ENCODE measurements at places on chromosomes 5 and 9.

DNA sequence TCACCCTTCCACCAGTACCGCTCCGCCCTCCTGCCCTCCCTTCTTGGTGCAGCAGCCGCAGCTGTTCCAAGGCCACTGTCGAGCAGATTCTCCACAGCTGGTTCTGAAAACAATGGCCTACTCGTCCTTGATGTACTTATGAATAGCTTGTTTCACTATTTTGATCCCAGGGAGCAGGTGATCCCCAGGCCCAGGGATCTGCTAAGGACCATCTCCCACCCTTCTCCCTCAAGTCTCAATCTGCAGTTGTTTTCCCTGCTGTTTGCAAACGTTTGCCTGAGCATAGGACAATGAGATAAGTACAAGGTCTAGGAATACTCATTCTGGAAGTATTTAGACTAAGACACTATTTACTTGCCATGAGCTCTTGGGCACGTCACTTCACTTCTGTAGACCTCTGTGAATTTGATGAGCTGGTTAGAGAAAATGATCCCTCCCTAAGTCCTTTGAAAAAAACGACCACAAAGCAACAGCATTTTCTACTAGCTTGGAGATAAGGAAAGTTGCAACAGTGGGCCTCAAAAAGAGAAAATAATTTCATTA lies 1.8 kb downstream of the LURAP1L start:
- no peak for DNase-seq

- DNase-seq: no peak
Measured at GRCh38 chr5:34626036-34626435, 30.1 kb upstream of the RAI14 start.

DNA sequence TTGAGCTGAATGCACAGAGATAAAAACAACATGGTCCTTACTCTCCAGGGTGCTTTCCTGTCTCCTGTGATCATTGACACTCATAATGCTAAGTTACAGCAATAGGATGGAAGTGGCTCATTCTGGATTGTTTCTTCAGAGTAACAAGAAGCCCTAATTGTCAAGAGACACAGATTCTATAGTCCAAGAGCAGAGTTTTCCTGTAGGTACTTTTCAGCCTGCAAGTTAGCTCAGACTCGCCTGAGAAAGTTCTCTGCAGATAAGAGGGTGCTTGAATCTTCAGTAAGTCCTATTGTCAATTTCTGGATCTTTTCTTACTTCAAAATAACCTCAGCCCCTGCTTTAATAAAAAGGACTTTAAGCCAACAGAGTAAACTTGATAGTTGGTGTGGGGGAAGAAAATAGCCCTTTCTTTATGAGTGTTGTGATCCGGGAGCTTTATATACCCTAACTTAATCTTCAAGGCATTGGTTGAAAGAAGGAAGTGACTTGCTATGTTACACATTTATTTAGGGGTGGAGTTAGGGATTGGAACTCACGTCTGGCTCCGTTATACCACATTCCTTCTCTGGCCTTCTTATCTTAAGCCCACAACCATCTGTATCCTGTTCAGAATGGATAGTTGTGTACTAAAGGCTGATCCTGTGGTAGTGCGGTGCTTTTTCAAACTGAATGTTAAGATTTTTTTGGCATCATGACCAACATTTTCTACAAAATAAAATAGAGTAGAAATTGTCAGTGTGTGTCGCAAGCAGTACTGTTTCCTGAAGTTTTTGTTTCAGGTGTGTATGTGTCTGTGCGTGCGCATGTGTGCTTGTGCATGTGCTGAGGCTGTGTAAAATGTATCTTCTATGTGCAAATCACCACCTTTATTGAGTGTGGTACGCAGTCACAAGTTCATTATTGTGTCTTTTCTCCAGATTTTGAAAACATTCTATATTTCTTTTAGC lies 173.9 kb downstream of the WDR70 start:
- DNase-seq: no peak

DNA sequence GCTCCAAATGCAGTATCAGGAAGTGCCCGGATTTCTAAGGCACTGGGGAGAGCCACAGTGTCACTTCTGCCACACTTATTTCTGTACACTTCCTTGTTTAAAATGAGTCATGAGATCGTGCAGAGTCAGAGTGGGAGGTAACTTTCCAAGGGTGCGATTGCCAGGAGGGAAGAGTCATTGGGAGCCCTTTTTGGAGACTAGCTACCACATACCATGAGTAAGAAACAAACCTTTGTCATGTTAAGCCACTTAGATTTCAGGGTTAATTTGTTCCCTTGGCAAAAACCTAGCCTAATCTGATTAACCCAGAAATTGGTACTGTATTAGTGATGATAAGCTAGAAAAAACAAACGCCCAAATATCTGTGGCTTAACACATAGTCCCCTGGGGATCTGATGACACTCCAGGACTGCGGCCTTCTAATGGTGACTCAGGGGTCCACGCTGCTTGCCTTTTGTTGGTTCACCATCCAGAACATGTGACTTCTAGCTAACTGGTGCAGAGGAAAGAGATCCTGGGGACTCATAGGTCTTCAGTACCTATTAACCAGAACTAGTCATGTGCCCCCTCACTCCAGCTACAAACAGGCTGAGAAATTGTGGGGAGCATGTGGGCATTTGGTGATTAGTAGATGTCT lies 48.6 kb upstream of the TLE1 start:
- DNase-seq: no peak

- DNase-seq: no peak
Measured at GRCh38 chr9:124257070-124257843, 492 bp upstream of the NEK6 start.

- no peak for DNase-seq
Measured at GRCh38 chr5:137714946-137715345, 20.9 kb downstream of the KLHL3 start.

Data from activated CD8-positive, alpha-beta memory T cell treated with anti-CD3 and anti-CD28 coated beads for 1 hour (primary cell).